ENCODE measurements at places on chromosomes 7 and 10.

GRCh38 chr10:86033581-86033980, 333.0 kb downstream of the GRID1 start:
- DNase-seq: no peak

GRCh38 chr7:45920502-45921380, at the start of gene IGFBP3:
Gene IGFBP3 (minus strand): TSS chr7:45921272. CDS start chr7:45921140, 132 bp downstream.
- DNase-seq: no peak

GRCh38 chr7:105199386-105199785, 185.4 kb downstream of the KMT2E start:
- no peak for DNase-seq

GRCh38 chr10:132893090-132893489, 49.3 kb downstream of the CFAP46 start:
- no peak for DNase-seq

GRCh38 chr7:152931633-152932032, 172.1 kb downstream of the ACTR3B start:
- DNase-seq: no peak

DNA sequence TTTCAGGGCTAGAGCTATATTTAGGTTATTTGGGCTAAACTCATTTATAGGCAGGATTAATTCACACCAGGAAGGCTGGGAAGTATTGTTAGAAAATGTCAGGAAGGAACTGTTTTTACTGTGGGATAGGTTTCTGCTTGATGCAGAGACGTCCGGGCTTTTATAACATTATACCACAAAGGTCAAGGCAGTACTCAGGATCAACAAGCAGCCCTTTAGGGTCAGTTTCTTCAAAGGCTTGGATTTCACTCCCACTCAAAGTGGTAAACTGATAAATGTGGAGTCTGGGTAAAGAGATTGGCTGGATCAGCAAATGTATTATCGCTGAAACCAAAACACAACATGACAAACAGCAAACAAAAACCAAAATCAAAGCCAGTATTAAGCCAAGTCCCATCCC, 127.2 kb downstream of the ARL5B start:
- DNase-seq: no peak
